Activated T-cell treated with anti-CD3 and anti-CD28 coated beads for 4 hours (primary cell): ENCODE measurements at places on chromosomes 5 and 9.

- DNase-seq, result no peak
Observed at GRCh38 chr5:181114284-181114843, 16.6 kb downstream of the OR2V1 start.

DNA sequence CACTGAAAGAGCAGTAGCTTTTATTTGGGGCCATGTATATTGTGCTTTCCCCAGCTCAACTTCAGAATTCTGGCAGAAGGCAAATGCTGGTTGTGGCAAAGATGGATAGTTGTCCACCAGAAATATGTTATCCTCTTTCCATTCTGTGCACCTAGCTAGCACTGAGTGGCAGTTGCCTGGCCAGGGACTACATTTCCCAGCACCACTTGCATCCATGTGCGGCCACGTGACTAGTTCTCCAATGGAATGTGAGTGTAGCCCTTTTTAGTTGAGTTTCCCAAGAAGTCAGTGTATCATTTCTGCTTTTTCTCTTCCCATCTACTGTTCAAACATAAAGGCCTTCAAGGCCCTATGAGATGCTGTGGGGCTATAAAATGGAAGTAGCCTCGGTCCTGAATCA, 354.0 kb upstream of the CLINT1 start:
- DNase-seq, result no peak

DNA sequence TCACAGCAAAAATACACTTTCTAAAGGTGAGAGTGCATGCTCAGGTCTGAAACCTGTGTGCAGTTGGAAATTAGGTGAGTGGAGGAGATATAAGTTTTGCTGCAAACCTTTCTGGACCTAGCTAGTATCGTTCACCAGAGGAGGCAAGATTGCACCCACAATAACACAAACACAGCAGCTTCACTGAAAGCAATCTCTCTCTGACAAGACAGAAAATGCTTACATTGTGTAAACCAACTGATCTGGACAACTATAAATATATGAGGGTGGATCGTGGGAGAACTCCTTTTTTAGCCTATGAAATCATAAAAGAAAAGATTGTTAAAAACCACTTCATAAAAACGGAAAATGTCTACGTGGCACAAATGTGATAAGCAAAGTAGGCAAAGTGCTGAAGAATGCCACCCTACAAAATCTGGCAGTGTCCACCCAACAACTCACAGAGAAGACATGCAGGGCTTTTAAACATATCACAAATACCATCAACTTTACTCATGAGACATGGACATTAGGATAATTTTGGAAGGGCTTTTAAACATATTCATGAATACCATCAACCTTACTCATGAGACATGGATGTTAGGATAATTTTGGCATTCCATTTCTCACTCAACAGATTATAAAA, 134.3 kb downstream of the CDH18 start:
- DNase-seq, result no peak

DNA sequence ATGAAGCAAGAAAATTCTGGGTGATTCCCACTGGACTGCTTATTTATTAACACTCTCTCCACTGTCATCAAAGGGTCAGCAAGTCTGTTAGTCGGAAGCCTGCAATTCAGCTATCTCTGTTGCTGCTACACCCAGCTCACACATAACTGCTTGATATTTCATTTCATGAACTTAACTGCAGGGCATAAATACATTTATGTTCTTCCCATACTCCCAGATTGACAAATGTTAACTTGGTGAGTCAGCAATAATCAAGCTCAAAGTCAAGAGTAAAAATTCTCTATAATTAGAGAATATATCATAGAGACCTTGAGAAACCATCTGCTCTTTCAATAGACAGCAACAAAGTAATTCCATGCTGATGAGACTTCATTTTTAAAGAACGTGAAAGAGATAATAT, 198.8 kb downstream of the ADAMTS12 start:
- no peak for DNase-seq

- no peak for DNase-seq
Observed at GRCh38 chr9:130934702-130935647, 4.1 kb downstream of the FIBCD1 start.

- no peak for DNase-seq
Observed at GRCh38 chr5:162567644-162568043, 500.1 kb downstream of the GABRG2 start.

- DNase-seq, result no peak
Observed at GRCh38 chr5:138929571-138929955, 54.4 kb upstream of the LRRTM2 start.

DNA sequence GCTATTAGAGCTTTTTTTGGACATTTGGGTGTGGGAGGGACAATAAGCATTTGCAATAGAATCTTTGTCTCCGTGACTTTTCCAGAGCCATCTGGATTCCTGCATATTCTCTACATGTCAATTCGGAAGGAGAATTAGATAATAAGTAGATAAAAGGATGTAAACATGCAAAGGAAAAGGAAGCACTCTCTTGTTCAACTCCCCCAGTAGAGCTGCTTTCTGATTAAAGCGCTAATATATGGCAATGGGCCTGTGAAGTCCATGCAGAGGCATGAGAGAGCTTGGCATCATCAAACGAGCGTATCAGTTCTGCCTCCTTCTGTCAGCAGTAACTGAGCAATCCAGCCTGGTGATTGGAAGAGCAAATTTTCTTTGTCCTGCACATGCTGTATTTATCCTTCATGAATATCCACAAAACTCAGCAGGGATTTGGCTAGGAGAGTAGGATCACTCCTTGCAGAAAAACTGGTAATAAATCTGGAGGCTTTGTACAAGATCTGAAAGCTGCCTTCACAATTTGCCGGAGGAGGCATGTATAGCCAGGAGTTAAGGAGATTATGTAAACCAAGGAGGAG, 1752.9 kb downstream of the MAT2B start:
- DNase-seq, result no peak

GRCh38 chr9:82757924-82758323, 305.0 kb downstream of the RASEF start:
- no peak for DNase-seq
